ENCODE measurements at places on chromosomes 4 and X. TPM values are rescaled to one million over a fixed set of nuclear protein-coding genes. Genes with fewer than 3 reads are reported as not detected.
A peak's percentile ranks its signal among the peaks of the same experiment; 100 is the strongest.

TNIP3 gene
- 0.28 TPM for polyA plus RNA-seq

AMELX gene
- not detected for polyA plus RNA-seq

ARHGAP36 gene
- polyA plus RNA-seq: 0.23 TPM

ART3 gene
- not detected for polyA plus RNA-seq

PPBP gene
- not detected for polyA plus RNA-seq

KLHL34 gene
- polyA plus RNA-seq: not detected

LRAT gene
- not detected for polyA plus RNA-seq

EFHC2 gene
- polyA plus RNA-seq: 0.03 TPM

CTAG2 gene
- 3.7 TPM for polyA plus RNA-seq

- H3K27me3 ChIP-seq: no peaks in the 10 kb centered on the region
- H3K4me1 ChIP-seq: no peaks in the 10 kb centered on the region
Observed at GRCh38 chr4:123784626-123785025, 388.0 kb downstream of the SPRY1 start.

- H3K36me3 ChIP-seq: no peaks in the 10 kb centered on the region
- H3K27me3 ChIP-seq: no peaks in the 10 kb centered on the region
- DNase-seq: no peak
- no peaks in the 10 kb centered on the region for H3K4me1 ChIP-seq
- no peak overlapping the region for H3K4me3 ChIP-seq
- H3K27ac ChIP-seq: no peak overlapping the region
Observed at GRCh38 chr4:38233727-38234480, 273.7 kb downstream of the PTTG2 start.

GRCh38 chr4:153318696-153319320 lies 25.7 kb upstream of the MND1 start:
- H3K36me3 ChIP-seq: peaks cover 17% of the 10 kb centered on the region
- H3K4me1 ChIP-seq: 0 out of 2 replicates have a peak, but pooled peaks cover 7% of the 10 kb centered on the region
- H3K4me3 ChIP-seq: no peak overlapping the region
- no peaks in the 10 kb centered on the region for H3K27me3 ChIP-seq
- DNase-seq: peak; percentile 74

DNA sequence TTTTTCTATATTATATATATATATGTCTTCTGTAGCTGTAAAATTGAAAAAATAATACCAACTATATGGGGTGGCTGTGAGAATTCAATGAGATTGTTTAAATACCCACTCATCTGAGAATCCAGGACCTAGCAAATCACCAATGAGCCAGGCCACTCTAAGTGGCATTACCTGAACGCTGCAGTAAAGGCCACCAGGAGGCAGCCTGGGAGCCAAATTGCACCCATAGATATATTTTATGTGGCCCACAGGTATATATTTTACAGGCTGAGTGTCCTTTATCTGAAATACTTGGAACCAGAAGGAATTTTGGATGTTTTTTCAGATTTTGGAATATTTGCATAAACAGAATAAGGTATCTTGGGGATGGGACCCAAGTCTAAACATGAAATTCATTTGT lies 58.2 kb upstream of the C4orf50 start:
- H3K27ac ChIP-seq: no peak overlapping the region
- no peaks in the 10 kb centered on the region for H3K36me3 ChIP-seq
- peak; percentile 53 for DNase-seq
- H3K27me3 ChIP-seq: no peaks in the 10 kb centered on the region
- H3K4me3 ChIP-seq: no peak overlapping the region

DNA sequence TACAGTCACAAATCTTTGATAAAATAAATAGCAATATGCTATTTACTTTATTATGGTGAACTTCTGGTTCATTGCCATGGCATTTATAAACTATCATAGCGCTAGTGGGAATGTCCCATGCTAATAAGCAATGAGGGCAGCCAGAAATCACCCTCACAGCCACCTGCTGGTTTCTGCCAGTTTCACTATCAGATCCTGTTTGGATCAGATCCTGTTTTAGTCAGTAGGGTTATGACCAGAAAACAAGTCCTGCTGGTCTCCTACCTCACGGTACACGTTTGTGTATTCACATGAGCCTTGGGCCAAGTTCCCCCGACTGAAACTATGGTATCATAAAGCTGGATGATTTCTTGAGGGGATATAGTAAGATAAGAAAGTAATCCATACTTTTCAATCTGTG lies 17.7 kb downstream of the FOXR2 start:
- H3K27me3 ChIP-seq: no peaks in the 10 kb centered on the region
- no peak overlapping the region for H3K27ac ChIP-seq
- H3K4me3 ChIP-seq: no peak overlapping the region

GRCh38 chrX:118049713-118050112 lies 66.9 kb downstream of the KLHL13 start:
- H3K36me3 ChIP-seq: no peaks in the 10 kb centered on the region
- H3K4me1 ChIP-seq: no peaks in the 10 kb centered on the region
- no peak overlapping the region for H3K27ac ChIP-seq
- H3K27me3 ChIP-seq: no peaks in the 10 kb centered on the region
- DNase-seq: no peak
- no peak overlapping the region for H3K4me3 ChIP-seq

DNA sequence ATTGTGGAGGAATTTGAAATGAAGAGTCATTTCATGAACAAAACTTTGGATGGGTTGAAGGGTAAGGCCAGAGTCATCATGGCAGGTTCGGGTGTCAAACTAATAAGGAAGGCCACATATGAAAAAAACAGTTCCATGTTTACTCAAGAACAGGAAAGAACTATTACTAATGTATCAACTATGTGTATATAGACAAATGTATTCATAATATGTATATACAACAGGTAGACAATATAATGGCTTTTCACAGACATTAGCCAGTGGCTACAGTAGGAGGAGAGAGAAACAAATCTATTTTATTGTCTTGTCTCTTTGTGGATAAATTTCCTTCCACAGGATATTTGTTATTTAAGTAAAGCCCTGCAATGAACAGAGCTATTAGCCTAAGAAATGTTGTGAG lies 101.1 kb downstream of the CBLL2 start:
- DNase-seq: no peak
- H3K36me3 ChIP-seq: no peaks in the 10 kb centered on the region
- H3K27me3 ChIP-seq: no peaks in the 10 kb centered on the region
- H3K4me1 ChIP-seq: no peaks in the 10 kb centered on the region
- no peak overlapping the region for H3K27ac ChIP-seq

DNA sequence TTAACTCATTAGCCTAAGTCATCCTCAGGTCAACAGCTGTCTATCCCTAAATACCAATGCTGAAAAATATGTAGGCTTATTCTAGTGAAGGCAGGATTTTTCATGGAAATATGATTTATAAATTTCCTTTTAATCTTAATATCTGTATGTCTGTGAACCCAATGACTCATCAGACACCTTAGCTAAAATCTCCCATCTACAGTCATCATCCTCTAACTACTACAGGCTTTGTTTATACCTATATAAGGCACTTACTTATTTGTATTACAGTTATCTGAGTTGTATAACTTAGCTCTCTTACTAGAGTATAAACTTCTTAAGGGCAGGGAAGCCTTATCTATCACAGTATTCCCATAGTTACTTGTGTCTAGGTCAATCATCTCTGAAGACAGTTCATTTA lies 24.2 kb downstream of the AMMECR1 start:
- H3K27me3 ChIP-seq: no peaks in the 10 kb centered on the region
- no peak for DNase-seq
- H3K4me3 ChIP-seq: no peak overlapping the region
- no peaks in the 10 kb centered on the region for H3K4me1 ChIP-seq

GRCh38 chr4:39384563-39384962 lies 18.4 kb upstream of the RFC1 start:
- H3K4me1 ChIP-seq: no peaks in the 10 kb centered on the region
- no peak overlapping the region for H3K27ac ChIP-seq
- H3K4me3 ChIP-seq: no peak overlapping the region
- no peaks in the 10 kb centered on the region for H3K36me3 ChIP-seq
- H3K27me3 ChIP-seq: no peaks in the 10 kb centered on the region

DNA sequence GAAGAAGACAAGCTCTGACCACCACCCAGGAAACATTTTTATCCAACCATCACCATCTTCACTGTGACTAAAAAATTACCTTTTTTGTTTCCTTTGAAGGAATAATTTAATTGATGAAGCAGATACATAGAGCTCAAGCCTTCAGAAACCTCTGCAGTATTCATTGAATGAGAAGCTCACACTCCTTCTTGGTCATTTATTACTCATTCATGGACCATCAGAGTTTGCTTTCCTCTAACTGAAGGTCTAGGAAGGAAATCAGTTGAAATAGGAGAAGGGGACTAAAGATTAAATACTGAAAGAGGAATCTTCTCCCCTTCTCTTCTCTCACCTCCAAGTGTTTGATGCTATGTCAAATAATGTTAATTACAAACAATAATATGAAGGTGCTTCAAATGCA lies 290.6 kb upstream of the KLF3 start:
- no peak overlapping the region for H3K27ac ChIP-seq
- H3K27me3 ChIP-seq: no peaks in the 10 kb centered on the region
- H3K4me3 ChIP-seq: no peak overlapping the region
- no peaks in the 10 kb centered on the region for H3K4me1 ChIP-seq

DNA sequence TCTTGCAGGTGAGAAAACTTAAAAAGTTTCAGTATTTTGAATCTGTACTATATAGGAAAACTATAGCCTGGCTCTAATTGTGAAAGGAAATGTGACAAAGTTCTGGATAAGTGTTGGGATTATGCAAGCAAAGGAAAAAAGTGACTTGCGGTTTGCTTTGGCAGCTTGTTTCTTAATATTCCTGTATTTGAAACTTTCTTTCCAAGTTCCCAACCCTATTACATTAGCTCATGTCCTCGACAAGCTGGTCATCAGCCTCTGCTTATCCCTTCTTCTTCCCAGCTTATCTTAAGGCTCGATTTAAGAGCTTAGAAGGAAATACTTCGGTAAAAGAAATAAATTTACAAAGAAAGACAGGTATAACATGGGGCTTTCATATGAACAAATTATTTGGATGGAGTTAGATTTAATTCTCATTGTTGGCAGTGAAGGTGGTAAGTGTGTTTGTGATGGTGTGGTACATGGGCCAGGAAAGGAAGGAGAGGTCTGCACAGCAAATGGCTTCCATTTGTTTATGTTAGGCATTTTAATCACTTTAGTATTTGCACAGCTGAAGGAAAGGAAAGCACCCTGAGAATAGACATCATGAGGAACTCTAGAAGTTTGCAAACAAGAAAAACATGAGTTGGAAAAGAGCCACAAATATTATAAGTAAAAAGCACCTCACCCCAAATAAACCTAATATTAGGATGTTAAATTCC lies 5.1 kb upstream of the MYOZ2 start:
- no peak overlapping the region for H3K27ac ChIP-seq
- H3K27me3 ChIP-seq: no peaks in the 10 kb centered on the region
- H3K36me3 ChIP-seq: no peaks in the 10 kb centered on the region
- DNase-seq: no peak
- no peaks in the 10 kb centered on the region for H3K4me1 ChIP-seq

DNA sequence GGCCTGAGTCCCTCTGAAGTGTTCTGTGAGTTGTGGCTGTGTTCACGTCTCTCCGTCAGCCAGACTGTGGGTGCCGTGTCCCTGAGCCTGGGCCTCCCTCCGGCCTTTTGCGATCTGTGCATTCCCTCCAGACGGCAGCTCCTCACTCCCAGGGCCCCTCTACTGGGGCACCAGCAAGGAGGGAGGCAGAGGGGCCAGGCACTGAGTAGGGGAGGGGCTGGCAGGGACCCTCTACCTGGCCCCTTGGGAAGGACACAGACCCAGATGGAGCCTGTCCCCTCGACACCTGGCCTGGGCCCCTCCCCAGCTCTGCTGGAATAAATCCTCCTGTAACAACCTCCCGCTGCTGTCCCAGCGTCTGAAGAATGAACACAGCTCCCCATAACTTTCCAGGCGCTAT lies 110.0 kb upstream of the NKX1-1 start:
- H3K4me1 ChIP-seq: no peaks in the 10 kb centered on the region
- no peak for DNase-seq
- no peak overlapping the region for H3K4me3 ChIP-seq

DNA sequence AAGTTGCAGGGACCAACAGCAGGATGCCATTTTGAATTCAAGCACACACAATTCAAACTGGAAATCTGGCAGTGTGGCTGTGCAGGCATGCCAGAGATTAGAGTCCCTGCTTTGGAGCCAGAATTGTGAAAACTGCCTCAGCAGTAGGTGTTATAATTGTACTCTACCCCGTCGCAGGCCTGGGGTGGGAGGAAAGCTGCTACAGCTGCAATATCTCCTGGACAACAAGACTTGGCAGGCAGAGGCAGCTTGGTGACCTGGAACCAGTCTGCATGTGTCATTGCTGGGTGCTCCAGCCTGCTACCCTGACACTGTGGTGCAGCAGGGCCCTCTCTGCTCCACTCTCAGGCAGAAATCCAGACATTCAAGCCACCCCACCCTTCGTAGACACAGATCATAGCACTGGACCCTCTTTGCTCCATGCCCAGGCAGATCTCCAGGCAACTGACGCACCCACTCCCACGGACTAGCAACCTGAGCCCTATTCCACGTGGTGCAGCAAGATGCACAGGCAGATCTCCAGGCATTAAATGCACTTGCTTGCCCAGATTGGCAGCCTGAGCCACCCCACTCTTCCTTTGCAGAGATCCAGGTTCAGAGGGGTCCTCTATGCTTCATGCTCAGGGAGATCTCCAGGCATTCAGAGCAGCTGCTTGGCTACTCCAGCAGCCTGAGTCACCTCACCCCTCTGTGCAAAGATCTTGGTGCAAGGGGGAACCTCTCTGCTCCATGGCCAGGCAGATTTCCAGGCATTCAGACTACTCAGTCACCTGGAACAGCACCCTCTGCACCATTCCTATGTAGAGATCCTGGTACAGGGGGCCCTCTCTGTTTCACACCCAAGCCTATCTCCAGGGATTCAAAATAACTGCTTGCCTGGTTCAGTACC lies 140.5 kb downstream of the LRBA start:
- H3K27ac ChIP-seq: no peak overlapping the region
- no peaks in the 10 kb centered on the region for H3K27me3 ChIP-seq
- no peaks in the 10 kb centered on the region for H3K36me3 ChIP-seq
- H3K4me1 ChIP-seq: no peaks in the 10 kb centered on the region

DNA sequence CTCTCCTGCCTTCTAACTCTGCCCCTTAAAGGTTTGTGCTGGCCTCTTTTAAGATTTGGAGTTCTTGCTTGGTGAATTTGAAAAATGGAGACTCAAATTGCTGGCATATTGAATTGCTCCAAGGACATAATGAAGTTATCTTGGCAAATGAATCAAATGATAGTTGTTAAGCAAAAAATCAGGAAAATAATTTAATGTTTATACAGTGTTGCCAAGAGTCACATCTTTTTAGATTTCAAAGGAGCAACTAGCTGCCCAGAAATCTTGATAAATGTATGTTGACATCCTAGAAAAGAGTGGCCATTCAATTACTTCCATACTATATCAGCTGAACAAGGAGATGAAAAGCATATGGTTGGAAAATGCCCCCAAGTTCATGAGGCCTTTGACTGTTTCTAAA lies 610.0 kb upstream of the LCORL start:
- no peaks in the 10 kb centered on the region for H3K4me1 ChIP-seq
- no peaks in the 10 kb centered on the region for H3K36me3 ChIP-seq
- no peak overlapping the region for H3K4me3 ChIP-seq
- no peak overlapping the region for H3K27ac ChIP-seq

DNA sequence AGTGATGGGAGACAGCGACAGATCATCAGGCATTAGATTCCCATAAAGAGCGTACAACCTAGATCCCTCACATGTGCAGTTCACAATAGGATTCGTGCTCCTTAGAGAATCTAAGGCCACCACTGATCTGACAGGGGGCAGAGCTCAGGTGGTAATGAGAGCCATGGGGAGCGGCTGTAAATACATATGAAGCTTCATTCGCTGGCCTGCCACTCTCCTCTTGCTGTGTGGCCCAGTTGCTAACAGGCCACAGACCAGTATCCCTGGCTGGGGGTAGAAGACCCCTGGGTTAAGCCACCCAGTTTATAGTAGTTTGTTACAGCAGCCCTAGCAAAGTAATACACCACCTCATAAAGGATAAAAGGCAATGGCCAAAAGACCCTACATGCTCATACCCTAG lies 30.3 kb downstream of the APBB2 start:
- peaks cover 19% of the 10 kb centered on the region for H3K4me1 ChIP-seq
- H3K27me3 ChIP-seq: no peaks in the 10 kb centered on the region
- no peaks in the 10 kb centered on the region for H3K36me3 ChIP-seq
- H3K27ac ChIP-seq: no peak overlapping the region
